ENCODE measurements at places on chromosomes 5 and 9. TPM values are rescaled to one million over a fixed set of nuclear protein-coding genes. Genes with fewer than 3 reads are reported as not detected.

FBP1 gene
- 5.5 TPM for polyA plus RNA-seq

GRCh38 chr5:14440223-14440581 lies 141.4 kb upstream of the OTULINL start:
- H3K4me3 ChIP-seq, result no peak overlapping the region
- no peaks in the 10 kb centered on the region for H3K36me3 ChIP-seq
- H3K27me3 ChIP-seq, result no peaks in the 10 kb centered on the region

FOXD4L4 gene
- not detected for polyA plus RNA-seq

DNA sequence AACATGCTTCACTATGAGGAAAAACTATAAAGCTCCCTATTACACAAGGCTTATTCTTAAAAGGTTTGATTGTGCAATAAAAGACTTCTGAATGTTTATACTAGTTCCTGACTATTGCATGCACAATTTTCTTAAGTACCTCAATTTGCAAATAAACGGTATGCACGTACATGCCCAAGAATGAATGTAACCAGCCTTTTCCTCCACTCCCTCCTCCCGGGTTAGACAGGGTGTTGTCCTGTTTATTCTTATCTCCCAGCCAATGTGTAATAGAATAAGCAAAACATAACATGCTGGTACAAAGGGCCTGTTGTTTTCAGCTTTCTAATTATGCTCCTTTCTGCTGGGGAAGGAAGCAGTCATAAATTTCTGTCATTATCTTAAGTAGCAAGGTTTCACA lies 79.1 kb downstream of the AOPEP start:
- H3K4me1 ChIP-seq, result peaks cover 4% of the 10 kb centered on the region
- no peaks in the 10 kb centered on the region for H3K27me3 ChIP-seq
- no peak for DNase-seq
- no peak overlapping the region for H3K4me3 ChIP-seq
- no peak overlapping the region for H3K27ac ChIP-seq
- H3K36me3 ChIP-seq, result peaks cover 65% of the 10 kb centered on the region

CNTNAP3 gene
- polyA plus RNA-seq, result not detected

- H3K4me3 ChIP-seq, result no peak overlapping the region
- no peaks in the 10 kb centered on the region for H3K4me1 ChIP-seq
- H3K36me3 ChIP-seq, result peaks cover 19% of the 10 kb centered on the region
- H3K27me3 ChIP-seq, result peaks cover 3% of the 10 kb centered on the region
- DNase-seq, result no peak
Observed at GRCh38 chr9:70232476-70232875, 26.3 kb upstream of the SMC5 start.
